ENCODE measurements at places on chromosomes 11 and 22.

DNA sequence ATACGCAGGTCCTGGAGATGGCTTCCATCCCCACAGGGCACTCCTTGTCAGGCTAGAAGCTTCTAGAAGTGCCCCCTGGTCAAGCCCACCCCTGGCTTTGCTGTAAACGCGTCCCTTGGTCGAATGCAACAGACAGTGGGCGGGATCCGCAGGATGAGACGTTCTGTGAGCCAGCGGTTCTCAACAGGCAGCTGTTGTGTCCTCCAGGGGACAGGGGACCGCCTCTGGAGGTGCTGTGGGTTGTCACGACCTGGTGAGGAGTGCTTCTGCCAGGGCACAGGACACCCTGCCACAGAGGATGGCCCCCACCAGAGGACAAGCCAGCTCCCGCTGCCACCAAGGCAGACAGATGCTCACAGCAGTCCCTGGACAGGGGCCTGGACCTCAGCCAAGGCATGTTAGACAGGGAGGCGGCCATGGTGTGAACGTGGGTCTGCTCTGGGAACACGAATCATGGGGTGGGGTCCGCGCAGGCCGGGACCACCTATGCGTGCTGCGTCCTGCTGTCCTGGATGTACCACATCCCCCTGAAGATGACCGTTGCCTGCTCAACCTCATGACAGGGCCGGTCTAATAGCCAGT is 11.7 kb downstream of the CRELD2 start:
- DNase-seq = no peak

- no peak for DNase-seq
Measured at GRCh38 chr11:103987629-103988594, 48.5 kb upstream of the DDI1 start.

DNA sequence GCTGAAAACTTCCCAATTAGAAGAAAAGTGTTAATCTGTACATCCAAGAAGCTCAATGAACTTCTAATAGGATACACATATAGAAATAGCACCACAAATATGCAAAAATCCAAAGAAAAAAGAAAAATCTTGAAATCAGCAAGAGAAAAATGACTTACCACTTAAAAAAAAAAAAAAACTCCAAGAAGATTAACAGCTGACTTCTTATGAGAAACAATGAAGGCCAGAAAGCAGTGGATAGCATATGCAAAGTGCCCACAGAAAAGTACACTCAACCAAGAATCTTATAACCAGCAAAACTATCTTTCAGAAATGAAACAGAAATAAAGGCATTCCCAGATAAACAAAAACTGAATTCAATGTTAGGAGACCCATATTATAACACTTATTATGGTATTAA is 29.9 kb upstream of the OR5B12 start:
- DNase-seq = no peak

- DNase-seq = no peak
Measured at GRCh38 chr22:20031732-20032406, 11.0 kb downstream of the TANGO2 start.

- DNase-seq = no peak
Measured at GRCh38 chr11:33624083-33624482, 76.5 kb downstream of the C11orf91 start.

GRCh38 chr22:44084044-44084772 is 60.1 kb downstream of the PARVB start:
- DNase-seq = no peak

DNA sequence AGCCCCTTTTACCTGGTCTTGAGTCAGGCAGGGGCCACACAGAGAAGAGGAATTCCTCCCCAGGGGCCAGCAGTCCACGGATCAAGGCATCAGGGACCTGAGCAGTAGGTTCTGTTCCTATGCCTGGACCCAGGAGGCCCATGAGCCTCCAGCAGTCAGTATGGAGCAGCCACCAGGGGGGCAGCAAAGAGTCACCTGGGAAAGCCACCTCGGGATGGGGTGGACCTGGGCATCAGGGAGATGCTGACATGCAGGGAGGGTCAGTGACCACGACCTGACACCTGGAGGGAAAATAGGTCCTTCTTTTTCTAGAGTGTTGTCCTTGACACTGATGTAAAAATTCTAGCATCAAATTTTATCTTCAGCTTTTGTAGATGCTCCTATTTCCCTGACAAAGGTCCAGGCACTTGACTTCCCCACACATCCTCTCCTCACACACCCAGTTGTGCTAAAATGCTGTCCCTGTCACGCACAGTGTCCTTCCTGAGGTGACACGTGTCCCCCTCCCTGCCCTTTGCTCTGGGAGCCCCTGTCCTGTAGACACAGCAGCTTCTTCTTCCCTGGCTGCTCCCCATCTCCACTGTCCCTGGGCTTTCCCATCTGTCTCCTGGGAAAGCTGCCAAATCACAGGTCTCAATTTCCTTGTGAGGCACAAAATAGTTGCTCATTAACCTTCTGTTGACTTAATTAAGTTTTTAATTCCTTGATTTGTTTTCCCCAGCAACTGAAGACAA is 70.0 kb upstream of the IGLL5 start:
- DNase-seq = no peak

DNA sequence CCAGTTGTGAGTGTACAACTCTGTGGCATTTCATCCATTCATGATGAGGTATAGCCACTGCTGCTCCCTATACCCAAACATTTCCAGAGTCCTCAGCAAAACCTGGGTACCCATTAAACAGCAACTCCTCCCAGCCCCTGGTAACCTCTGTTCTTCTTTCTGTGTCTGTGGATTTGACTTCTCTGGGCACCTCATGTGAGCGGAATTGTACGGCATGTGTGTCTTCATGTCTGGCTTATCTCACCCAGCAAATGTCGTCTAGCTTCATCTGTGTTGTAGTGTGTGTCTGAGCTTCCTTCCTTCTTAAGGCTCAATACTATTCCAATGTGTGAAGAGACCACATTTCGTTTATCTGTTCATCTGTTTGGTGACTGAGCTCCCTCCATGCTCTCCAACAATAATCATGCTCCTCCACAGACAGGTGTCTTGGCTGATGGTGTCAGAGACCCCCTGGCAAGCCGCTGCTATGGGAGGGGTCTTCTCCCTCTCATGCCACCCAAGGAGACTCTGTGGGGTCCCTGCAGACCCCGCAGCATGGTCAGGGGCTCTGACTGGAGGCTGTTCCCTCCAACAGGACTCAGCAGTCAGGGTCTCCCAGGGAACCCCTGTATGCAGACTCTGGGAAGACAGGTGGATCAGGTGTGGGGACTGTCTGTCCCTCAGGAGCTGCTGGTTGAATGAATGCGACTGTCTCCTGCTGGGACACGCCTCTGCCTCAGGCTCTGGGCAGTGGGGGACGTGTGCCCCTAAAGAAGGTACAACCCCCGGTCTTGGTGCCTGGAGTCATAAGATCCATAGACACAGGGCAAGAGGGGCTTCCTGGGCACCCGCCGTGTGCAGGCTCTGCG is 52.7 kb downstream of the SMIM38 start:
- DNase-seq = no peak

DNA sequence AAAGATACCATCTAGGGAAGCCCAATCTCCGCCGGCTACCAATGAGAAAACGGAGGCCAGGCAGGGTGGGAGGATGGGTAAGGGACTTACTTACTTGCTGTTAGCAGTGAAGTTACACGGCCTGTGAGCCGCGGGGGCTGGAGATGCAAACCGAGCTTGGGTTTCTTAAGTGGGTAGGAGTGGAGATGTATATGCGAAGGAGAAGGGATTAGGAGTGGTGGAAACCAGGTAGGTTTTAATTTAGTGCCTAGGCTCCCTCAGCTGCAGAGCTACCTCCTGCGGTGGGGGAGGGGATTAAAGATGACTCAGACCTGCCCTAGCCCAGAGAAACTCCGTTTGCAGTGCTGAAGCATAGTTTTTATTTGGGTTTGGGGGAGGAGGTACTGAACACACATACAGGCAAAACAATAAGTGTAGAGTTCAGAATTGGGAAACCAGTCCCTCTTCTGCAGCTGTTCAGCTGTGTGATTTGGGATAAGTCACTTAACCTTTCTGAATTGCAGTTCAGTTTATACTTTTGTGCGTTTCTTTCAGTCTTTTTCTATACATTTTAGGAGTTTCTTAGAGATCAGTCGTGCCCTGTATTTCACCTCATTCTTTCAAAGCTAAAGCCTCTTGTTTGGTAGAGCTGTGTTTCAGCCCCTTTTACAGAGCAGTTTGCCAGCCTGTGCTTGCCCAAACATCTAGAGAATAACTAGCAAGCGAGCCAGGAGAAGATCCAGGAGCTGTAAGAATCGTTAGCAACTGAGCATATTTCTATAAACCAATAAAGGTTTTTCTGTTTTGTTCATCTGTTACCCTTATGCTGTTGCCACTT is 596 bp upstream of the TNRC6B start:
- peak; percentile 50 for DNase-seq

- DNase-seq = no peak
Measured at GRCh38 chr11:17890325-17890724, 122.5 kb downstream of the SERGEF start.

GRCh38 chr11:129911298-129911697 is 15.9 kb upstream of the NFRKB start:
- DNase-seq = peak; percentile 56

DNA sequence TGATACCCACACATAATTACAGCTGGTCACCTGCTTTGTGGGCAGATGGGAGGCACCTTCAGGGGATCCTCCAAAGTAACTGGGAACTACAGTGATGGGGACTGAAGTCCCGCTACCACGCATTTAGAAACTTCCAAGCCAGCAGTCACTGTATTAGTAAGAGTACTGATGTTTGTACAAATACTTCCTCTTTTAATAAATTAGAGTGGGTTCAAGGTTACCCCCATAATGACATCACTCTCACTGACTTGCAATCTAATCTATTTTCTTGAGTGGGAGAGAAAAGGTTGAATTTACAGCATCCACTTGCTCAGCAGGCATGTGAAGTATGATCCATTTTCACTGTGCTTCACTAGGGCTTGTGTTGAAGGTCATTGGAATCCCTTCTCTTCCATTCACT is 72.1 kb upstream of the TIMP3 start:
- no peak for DNase-seq

- no peak for DNase-seq
Measured at GRCh38 chr11:94507485-94507884, 4.8 kb upstream of the C11orf97 start.

GRCh38 chr11:93577286-93577685 is 34.1 kb upstream of the SMCO4 start:
- no peak for DNase-seq

DNA sequence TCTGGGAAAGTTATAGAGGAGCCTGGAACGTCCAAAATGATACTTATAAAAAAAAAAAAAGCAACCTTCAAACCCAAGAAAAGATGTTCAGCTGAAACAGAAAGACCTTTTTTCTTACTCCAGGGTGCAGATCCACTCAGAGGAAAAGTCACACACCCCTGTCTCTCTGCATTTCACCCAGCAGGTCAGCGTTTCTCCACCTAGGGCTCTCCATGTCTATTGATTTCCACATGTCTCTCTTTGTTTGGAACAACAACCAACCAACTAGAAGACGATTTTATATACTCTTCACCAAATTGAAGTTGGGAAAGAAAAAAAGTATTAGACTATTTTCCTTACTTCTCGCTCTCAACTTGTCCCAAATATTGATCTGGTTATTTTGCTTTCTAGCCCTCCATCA is 42.2 kb upstream of the BLID start:
- DNase-seq = no peak

GRCh38 chr11:13920756-13921155 is 41.8 kb upstream of the SPON1 start:
- DNase-seq = no peak

- no peak for DNase-seq
Measured at GRCh38 chr11:19845626-19846025, 133.0 kb downstream of the NAV2 start.

DNA sequence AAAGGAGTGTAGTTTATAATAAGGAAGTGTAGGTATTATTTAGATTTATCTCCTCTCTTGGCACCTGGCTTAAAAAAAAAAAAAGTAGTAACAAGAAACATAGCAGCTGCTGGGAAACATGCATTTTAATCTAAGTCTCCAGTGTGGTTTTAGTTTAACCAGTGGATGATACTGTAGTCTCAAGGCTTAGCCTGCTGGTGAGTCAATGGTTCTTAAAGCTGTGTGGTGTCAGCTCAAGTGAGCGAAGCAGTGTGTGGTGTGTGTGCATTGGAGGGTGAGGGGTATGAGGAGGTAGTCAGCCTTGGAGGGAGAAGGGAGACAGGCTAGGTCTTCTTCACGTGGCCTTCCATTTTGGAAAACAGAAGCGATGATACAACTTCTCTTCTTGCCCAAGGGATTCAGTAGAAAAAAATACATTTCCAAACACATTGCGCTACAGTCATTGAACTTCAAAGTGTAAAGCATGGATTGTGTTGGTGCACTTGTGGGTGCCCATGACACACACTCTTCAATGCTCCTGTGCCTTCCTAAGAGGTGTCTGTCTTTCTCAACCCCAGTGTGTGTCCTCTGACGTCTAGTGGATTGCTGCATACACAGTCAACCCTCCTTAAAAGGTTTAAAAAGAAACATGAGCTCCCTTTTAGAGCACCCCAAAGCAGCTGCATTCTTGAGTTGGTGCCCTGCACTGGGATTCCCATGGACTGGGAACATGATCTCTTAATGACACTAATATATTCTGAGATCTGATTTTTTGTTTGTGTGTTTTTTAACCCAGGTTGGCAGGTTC is 40.1 kb downstream of the ZBTB16 start:
- DNase-seq = no peak

- DNase-seq = no peak
Measured at GRCh38 chr11:1151366-1152315, 6.1 kb upstream of the MUC5AC start.

DNA sequence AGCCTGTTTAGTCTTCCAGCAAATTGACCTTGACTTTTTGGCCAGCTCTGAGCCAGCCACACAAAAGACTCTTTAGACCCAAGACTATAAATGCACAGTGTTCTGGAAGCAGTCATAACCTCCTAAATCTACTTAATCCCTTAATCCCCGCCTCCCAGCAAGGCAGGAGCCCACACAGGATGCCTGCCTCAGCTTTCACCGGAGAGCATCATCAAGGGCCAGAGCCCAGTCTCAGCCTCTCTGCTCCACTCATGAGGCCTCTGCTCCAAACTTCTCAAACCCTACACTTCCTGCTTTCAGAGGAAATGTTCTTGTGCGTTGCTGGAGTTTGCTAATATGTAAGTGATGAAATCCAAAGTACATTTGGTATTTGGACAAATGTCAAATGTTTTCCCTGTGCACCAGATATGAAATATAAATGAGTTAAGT is 57.9 kb upstream of the FSHB start:
- no peak for DNase-seq

- no peak for DNase-seq
Measured at GRCh38 chr22:20107951-20108756, 7.8 kb upstream of the RANBP1 start.

GRCh38 chr11:2385156-2386151 is 8.3 kb downstream of the CD81 start:
- no peak for DNase-seq

DNA sequence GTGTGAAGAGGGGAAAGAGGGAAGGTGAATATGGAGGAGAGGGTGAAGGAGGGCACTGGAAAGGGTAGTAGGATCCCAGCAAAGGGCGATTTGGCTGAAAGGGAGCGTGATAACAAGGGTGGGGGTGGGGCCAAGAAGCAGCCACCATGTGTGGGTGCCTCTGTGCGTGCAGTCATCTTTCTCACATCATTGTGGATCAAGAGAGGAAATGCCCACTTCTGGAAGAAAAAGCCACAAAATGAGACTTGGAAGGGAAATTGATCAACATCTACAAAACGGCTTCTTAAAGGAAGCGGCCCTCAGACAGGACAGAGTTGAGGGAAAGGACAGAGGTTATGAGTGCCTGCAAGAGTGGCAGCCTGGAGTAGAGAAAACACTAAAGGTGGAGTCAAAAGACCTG is 1.2 kb upstream of the CXCR5 start:
- peak; percentile 76 for DNase-seq

GRCh38 chr22:37509059-37509860 is 10.0 kb downstream of the CARD10 start:
- DNase-seq = no peak

GRCh38 chr11:119316729-119317591 is at the start of gene MCAM:
Gene MCAM (minus strand): TSS chr11:119317130. CDS start chr11:119317101, 29 bp downstream.
- no peak for DNase-seq

GRCh38 chr11:95904009-95904650 is 19.8 kb downstream of the MTMR2 start:
- no peak for DNase-seq

Measured in Kasumi-1 (cell line).